ENCODE measurements at places on chromosomes 11 and 22.

DNA sequence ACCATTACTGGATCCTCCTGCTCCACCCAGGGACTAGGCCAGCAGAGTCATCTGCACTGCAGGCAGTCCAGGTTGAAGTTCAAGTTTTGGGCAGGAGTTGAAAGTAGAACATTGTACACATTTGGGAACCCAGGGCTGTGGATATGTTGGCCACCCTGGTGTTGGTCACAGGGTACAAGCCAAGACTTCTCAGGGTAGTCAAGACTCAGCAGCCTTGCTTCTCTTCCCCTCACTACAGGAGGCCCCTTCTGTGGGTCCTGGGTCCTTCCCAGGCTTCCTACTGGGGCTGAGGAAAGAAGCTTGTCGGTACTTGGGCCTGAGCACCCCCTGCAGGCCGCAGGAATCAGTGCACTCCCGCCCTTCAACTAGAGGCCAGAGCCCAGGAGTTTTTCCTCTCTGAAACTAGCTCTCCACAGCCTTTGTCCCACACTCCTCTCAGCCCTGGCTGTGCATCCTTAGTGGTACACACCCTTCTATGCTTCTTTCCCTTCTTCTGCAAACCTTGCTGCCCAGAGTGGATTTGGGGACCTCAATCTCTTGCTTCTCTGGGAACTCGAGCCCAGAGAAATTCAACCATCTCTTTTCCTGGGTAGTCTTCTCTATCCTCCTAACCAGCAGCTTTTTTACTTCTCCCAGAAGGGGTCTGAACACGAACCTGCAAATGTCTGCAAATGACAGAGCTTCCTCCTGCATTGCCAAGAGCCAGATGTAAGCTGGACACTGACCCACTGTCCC lies 2.6 kb upstream of the HPX start:
- H3K4me1 ChIP-seq = no peaks in the 10 kb centered on the region
- no peak for DNase-seq
- no peak overlapping the region for H3K27ac ChIP-seq
- H3K36me3 ChIP-seq = no peaks in the 10 kb centered on the region
- H3K4me3 ChIP-seq = no peak overlapping the region
- no peaks in the 10 kb centered on the region for H3K27me3 ChIP-seq

DNA sequence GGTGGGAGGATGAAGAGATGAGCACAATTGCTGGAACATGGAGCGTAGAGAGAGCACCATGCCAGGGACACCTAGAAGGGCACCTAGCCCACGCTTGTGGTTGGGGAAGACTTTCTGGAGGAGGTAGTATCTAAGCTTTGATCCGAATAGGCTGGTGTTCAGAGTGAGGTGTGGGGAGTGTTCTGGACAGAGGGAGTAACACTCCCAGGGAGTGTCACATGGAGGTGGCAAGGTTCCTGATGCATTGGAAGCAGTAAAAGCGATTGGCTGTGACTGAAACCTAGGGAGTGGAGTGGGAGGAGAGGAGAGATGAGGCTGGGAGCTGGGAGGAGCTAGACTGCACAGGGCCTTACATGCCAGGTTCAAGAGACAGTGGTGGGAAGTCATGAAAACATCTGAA lies 188.0 kb upstream of the NCAM1 start:
- H3K4me1 ChIP-seq = no peaks in the 10 kb centered on the region
- no peak for DNase-seq
- no peak overlapping the region for H3K4me3 ChIP-seq
- no peak overlapping the region for H3K27ac ChIP-seq
- no peaks in the 10 kb centered on the region for H3K36me3 ChIP-seq

DNA sequence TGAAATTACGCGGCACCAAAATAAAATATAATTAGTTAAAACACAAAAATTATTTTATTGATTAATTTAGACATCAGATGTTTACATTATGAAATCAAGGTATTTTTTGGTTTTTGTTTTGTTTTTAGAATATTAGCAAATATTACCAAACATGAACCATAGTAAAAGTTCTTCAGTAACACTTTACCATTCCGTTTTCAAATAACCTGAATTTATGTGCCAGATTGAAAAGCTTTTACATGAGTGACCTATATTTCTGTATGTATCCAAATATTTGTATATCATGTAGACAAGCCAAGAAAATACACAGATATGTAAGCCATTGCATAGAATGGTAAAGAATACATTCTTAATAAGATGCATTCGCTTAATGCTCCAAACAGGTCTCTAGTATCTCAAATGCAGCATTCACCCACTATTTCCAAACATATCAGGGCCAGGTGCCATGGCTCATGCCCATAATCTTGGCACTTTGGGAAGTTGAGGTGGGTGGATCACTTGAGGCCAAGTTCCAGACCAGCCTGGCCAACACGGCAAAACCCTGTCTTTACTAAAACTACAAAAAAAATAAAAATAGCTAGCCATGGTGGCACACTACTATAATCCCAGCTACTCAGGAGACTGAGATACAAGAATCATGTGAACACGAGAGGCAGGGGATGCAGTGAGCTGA lies 102.4 kb upstream of the SERPIND1 start:
- no peaks in the 10 kb centered on the region for H3K36me3 ChIP-seq
- no peaks in the 10 kb centered on the region for H3K4me1 ChIP-seq
- no peaks in the 10 kb centered on the region for H3K27me3 ChIP-seq
- peak; percentile 16 for DNase-seq
- H3K27ac ChIP-seq = no peak overlapping the region

- no peak for DNase-seq
- no peak overlapping the region for H3K27ac ChIP-seq
- H3K36me3 ChIP-seq = peaks cover 80% of the 10 kb centered on the region
- H3K4me1 ChIP-seq = no peaks in the 10 kb centered on the region
- H3K27me3 ChIP-seq = no peaks in the 10 kb centered on the region
These were observed 16.9 kb downstream of the CSNK1E start for GRCh38 chr22:38300197-38300945.

DNA sequence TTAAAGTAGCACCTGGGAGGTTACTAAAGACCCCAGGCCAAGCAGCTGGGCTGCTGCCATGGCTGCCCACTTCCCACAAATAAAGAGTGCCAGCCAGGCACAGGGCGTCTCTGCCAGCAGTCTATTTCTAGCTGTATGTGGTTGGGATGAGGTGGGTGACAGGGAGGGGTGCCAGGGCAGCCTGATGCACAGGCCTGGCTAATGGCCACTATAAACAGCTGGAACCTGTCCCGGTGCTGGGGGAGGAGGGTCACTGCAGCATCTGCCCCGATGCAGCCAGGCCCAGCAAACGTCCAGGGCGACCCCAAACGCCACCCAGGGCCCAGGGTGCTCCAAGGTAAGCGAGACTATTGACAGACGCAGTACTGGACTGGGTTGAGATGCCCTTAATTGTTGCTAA lies 37.4 kb downstream of the SCUBE1 start:
- no peaks in the 10 kb centered on the region for H3K27me3 ChIP-seq
- DNase-seq = no peak
- H3K4me3 ChIP-seq = no peak overlapping the region
- no peaks in the 10 kb centered on the region for H3K36me3 ChIP-seq
- H3K27ac ChIP-seq = no peak overlapping the region

DNA sequence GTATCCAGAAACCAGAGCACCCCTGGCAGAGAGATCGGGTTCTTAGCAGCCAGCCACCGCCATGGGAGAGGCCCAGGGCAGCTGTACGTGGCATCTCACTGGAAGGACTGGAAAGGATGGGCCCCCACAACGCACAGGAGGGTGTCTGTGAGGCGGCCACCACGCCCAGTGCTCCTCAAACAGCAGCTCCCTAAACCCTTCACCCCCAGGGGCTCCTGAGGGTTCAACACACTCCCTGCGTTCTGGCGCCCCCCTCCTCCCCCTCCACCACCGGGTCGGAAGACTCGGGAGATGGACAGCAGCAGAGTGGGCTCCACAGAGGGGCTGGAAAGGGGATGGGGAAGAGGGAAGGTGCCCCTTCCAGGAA lies 1.1 kb downstream of the MAPK12 start:
- no peaks in the 10 kb centered on the region for H3K36me3 ChIP-seq
- DNase-seq = no peak
- H3K4me1 ChIP-seq = peaks cover 13% of the 10 kb centered on the region
- peak overlapping the region; percentile 35 for H3K4me3 ChIP-seq
- peaks cover 1% of the 10 kb centered on the region for H3K27me3 ChIP-seq

DNA sequence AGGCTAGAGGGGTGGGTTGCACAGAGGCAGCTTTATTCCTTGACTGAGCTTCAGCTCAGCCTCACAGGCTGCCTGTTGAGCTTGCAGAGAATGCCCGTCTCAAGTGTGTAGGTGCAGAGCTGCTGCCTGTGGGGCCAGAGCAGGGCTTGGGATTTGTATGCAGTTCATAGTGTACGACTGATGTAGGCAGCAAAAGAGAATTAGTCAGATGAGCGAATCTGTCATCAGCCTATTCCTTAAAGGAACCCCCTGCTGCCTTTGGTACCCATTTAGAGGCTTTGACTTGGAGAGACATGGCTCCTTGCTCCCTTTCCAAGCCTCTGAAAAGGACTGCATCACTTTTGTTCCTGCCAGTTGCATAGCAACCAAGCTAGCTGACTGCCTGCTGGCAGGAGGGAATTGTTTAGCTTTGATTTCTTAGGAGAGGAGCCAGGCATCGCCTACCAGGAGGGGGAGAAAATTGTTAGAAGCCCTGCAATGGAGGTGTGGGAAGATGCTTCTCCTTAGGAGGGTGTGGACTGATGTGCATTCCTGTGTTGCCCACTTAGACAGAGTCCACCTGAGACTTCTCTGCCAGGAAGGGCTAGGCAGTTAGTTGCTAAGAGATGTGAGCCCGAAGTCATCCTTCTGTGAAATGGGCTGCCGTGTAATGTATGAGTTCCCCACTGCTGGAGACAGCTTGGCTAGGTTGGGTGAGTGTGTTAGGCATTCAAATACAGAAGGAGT lies 10.9 kb downstream of the ACO2 start:
- H3K4me1 ChIP-seq = peaks cover 26% of the 10 kb centered on the region
- H3K27ac ChIP-seq = peak overlapping the region; percentile 20
- no peak overlapping the region for H3K4me3 ChIP-seq
- no peaks in the 10 kb centered on the region for H3K36me3 ChIP-seq
- no peaks in the 10 kb centered on the region for H3K27me3 ChIP-seq

- DNase-seq = no peak
- H3K27me3 ChIP-seq = no peaks in the 10 kb centered on the region
- no peak overlapping the region for H3K4me3 ChIP-seq
These were observed 309.1 kb downstream of the SWAP70 start for GRCh38 chr11:9972989-9973388.

- H3K27ac ChIP-seq = no peak overlapping the region
- no peak for DNase-seq
- no peaks in the 10 kb centered on the region for H3K36me3 ChIP-seq
These were observed 304.3 kb upstream of the NCAM1 start for GRCh38 chr11:112656772-112657428.

- peak overlapping the region; percentile 87 for H3K4me3 ChIP-seq
- no peak for DNase-seq
- no peaks in the 10 kb centered on the region for H3K27me3 ChIP-seq
- H3K4me1 ChIP-seq = peaks cover 18% of the 10 kb centered on the region
These were observed 505 bp downstream of the NUDT22 start for GRCh38 chr11:64226507-64227051.

DNA sequence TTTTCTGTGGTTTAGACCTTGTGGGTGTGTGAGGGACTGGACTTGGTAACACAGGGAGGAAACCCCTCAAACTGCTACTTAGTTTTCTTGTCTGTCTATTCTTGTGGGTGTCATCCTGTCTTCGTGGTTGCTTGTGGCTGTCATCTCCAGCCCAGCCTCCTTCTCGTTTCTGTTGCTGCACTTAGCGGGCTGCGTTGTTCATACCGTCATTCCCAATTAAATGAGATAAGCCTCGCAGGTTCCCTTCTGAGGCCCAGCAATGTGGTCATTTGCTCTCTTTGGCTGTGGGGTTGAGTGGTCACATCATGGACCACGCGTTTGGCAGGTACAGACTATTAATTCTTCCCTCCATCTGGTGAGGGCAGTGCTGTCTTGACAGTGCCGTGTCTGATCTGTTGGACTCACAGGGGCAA lies 18.8 kb downstream of the PANX1 start:
- H3K27ac ChIP-seq = no peak overlapping the region
- H3K4me3 ChIP-seq = no peak overlapping the region
- no peaks in the 10 kb centered on the region for H3K27me3 ChIP-seq
- peaks cover 10% of the 10 kb centered on the region for H3K4me1 ChIP-seq

GRCh38 chr11:23021287-23021863 lies 161.1 kb upstream of the CCDC179 start:
- H3K36me3 ChIP-seq = no peaks in the 10 kb centered on the region
- no peak for DNase-seq
- H3K27ac ChIP-seq = no peak overlapping the region
- H3K4me3 ChIP-seq = no peak overlapping the region
- H3K27me3 ChIP-seq = no peaks in the 10 kb centered on the region

GRCh38 chr11:69005183-69005630 lies 7.8 kb downstream of the MRGPRF start:
- H3K4me1 ChIP-seq = peaks cover 3% of the 10 kb centered on the region
- no peak overlapping the region for H3K4me3 ChIP-seq
- no peaks in the 10 kb centered on the region for H3K27me3 ChIP-seq
- H3K27ac ChIP-seq = no peak overlapping the region
- DNase-seq = no peak

DNA sequence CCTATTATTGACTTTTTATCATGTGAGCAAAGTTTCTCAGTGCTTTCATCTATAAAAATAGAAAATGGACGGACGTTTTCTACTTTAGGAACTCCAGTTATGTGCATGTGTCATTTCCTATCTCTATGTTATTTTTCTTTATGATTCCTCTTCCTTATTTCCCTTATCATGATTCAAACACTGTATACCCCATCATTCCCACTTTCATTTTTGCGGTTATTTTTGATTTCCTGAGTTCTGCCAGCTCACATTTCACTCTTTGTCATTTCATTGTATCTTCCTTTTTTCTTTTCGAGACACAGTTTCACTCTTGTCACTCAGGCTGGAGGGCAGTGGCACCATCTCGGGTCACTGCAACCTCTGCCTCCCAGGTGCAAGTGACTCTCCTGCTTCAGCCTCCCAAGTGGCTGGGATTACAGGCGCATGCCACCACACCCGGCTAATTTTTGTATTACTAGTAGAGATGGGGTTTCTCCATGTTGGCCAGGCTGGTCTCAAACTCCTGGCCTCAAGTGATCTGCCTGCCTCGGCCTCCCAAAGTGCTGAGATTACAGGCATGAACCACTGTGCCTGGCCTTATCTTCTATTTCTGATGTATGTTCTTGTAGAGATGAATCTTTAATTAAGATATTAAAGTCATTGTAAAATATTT lies 21.5 kb downstream of the C11orf58 start:
- no peak overlapping the region for H3K27ac ChIP-seq
- H3K36me3 ChIP-seq = peaks cover 29% of the 10 kb centered on the region
- no peaks in the 10 kb centered on the region for H3K4me1 ChIP-seq
- H3K27me3 ChIP-seq = no peaks in the 10 kb centered on the region
- H3K4me3 ChIP-seq = no peak overlapping the region
- DNase-seq = no peak

- H3K27me3 ChIP-seq = no peaks in the 10 kb centered on the region
- no peaks in the 10 kb centered on the region for H3K36me3 ChIP-seq
- no peak overlapping the region for H3K4me3 ChIP-seq
These were observed 36.2 kb upstream of the HEPHL1 start for GRCh38 chr11:93984936-93985335.

DNA sequence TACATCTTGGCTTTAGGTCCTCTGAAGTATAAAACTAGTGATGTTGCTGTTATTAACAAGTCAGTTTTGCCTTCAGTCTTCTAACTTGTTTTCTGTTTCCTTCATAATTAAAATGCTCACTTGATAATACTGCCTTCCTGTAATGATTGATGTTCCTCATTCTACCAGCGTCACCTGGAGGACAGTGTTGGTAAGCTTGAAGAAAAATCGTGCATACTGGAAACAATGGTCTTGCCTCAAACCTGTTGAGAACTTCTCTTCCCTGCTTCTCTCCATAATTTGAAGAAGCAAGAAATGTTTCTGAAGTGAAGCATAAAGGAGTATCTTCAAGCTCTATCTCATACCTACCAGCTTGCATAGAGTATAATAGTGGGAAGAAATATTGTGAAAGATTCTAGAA lies 3.0 kb downstream of the YWHAH start:
- DNase-seq = no peak
- peaks cover 19% of the 10 kb centered on the region for H3K36me3 ChIP-seq
- H3K4me3 ChIP-seq = 0 out of 2 replicates have a peak overlapping the region, but pooled peaks have one; percentile 88
- no peak overlapping the region for H3K27ac ChIP-seq

All from H1 (cell line).